ENCODE measurements at places on chromosomes 2 and 18.
A peak's percentile ranks its signal among the peaks of the same experiment; 100 is the strongest.

DNA sequence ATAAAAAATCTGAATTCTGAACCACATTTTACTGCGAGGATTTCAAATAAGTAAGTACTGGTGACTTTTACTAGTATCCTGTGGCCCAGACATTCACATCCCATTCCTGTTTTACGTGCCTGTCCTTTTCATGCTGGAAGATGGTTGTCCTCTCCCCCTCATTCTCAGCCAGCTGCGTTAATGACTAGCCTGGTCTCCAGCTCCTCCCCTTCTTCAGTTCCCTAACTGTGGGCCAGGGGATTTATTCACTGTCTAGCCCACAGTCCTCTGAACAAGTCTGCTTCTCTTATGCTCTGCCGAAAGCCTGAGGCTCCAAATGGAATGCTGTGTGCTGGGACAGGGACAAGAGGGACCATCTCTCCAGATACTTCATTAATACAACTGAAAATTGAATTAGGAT is 373.9 kb downstream of the PTPRM start:
- no peak overlapping the region for H3K27ac ChIP-seq
- no peaks in the 10 kb centered on the region for H3K36me3 ChIP-seq
- no peaks in the 10 kb centered on the region for H3K4me1 ChIP-seq
- no peak for DNase-seq
- no peaks in the 10 kb centered on the region for H3K27me3 ChIP-seq

- no peaks in the 10 kb centered on the region for H3K36me3 ChIP-seq
- no peak for DNase-seq
- H3K27me3 ChIP-seq, result no peaks in the 10 kb centered on the region
- no peak overlapping the region for H3K27ac ChIP-seq
- no peaks in the 10 kb centered on the region for H3K4me1 ChIP-seq
Observed at GRCh38 chr2:167784084-167784425, 463.3 kb downstream of the STK39 start.

- no peak overlapping the region for H3K4me3 ChIP-seq
- no peaks in the 10 kb centered on the region for H3K4me1 ChIP-seq
- H3K36me3 ChIP-seq, result peaks cover 40% of the 10 kb centered on the region
Observed at GRCh38 chr2:159968279-159968900, 94.0 kb downstream of the PLA2R1 start.

- no peaks in the 10 kb centered on the region for H3K36me3 ChIP-seq
- H3K27me3 ChIP-seq, result no peaks in the 10 kb centered on the region
- H3K4me3 ChIP-seq, result no peak overlapping the region
- no peaks in the 10 kb centered on the region for H3K4me1 ChIP-seq
- no peak overlapping the region for H3K27ac ChIP-seq
Observed at GRCh38 chr2:239919774-239920692, 105.1 kb downstream of the NDUFA10 start.

DNA sequence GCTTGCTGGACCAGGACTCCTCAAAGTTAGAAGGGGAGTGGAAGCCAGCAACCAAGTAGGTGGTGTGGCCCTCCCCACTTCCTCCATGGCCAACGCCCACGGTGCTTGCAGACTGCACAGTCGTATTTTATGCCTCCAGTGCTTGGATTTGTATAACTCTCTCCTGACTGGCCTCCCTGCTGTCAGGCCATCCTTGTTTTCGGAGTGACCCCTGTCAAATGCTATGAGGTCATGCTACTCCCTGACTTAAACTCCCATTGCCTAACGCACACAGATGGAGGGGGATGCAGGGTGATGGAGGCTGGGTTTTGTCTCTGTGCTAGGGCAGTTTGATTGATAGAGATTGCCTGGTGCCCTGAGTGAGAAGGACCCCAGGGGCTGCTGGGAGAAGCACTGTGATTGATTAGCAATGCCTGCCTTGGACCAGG is 36.1 kb downstream of the GLI2 start:
- no peaks in the 10 kb centered on the region for H3K36me3 ChIP-seq
- peaks cover 13% of the 10 kb centered on the region for H3K4me1 ChIP-seq
- no peaks in the 10 kb centered on the region for H3K27me3 ChIP-seq
- no peak for DNase-seq
- peak overlapping the region; percentile 13 for H3K27ac ChIP-seq

- H3K36me3 ChIP-seq, result no peaks in the 10 kb centered on the region
- H3K4me3 ChIP-seq, result no peak overlapping the region
- no peaks in the 10 kb centered on the region for H3K27me3 ChIP-seq
- no peaks in the 10 kb centered on the region for H3K4me1 ChIP-seq
- DNase-seq, result no peak
Observed at GRCh38 chr18:67954594-67954993, 438.1 kb upstream of the DSEL start.
